H54 (cell line): ENCODE measurements at places on chromosomes 12 and 14.

GRCh38 chr12:96361074-96361473, 39.2 kb downstream of the CDK17 start:
- no peak for DNase-seq

DNA sequence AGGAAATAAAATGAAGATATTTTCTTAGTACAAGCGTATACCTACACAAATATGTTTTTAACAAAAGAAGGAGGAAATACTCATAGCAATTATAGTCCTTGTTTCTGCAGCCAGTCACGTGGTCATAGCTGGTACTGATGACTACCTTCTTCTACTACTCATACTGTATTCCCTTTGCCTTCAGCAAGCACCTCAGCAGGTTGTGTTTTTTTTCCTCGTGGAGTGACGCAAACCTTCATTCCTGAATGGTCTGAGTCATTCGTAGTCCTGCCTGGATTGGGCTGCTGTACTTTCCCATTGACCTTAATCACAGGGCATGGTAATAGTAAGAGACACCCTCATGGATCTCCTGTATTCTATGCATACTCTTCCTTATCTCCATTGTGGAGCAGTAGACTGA, 25.7 kb upstream of the SLC16A7 start:
- DNase-seq, result no peak

- DNase-seq, result no peak
Observed at GRCh38 chr12:113253532-113254285, 32.4 kb downstream of the TPCN1 start.

- no peak for DNase-seq
Observed at GRCh38 chr14:74085828-74086227, 1.1 kb downstream of the LIN52 start.

- DNase-seq, result peak; percentile 54
Observed at GRCh38 chr12:14257734-14258574, 107.5 kb upstream of the ATF7IP start.

DNA sequence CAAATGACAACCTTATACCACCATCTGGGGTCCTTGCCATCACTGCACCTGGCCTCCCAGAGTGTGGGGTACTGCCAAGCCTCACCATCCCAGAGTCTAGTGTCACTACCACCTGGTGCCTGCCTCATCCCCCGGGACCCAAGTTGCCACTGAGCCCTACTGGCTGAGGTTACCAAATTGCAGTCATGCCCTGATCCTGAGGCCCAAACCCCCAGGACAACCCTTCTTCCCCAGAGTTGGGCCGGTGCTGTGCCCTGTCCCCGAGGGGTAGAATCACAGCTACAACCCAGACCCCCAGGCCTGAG, 8.4 kb upstream of the SFSWAP start:
- DNase-seq, result no peak

DNA sequence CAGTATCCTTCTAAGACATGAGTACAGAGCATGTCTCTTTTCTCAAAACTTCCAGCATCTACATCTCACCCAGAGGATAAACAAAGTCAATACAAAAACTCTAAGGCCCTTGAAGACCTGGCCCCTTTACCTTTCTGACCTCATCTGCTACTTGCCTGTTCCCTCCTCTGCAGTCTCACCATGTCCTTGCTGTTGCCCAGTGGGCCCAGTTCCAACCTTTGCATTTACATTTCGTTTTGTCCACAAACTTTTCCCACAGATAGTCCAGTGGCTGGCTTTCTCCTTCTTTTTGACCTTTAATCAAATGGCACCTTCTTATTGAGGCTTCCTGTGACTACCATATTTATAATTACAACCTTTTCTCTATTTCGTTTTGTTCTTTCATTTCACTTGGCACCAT, 1.6 kb downstream of the IRAK4 start:
- no peak for DNase-seq

DNA sequence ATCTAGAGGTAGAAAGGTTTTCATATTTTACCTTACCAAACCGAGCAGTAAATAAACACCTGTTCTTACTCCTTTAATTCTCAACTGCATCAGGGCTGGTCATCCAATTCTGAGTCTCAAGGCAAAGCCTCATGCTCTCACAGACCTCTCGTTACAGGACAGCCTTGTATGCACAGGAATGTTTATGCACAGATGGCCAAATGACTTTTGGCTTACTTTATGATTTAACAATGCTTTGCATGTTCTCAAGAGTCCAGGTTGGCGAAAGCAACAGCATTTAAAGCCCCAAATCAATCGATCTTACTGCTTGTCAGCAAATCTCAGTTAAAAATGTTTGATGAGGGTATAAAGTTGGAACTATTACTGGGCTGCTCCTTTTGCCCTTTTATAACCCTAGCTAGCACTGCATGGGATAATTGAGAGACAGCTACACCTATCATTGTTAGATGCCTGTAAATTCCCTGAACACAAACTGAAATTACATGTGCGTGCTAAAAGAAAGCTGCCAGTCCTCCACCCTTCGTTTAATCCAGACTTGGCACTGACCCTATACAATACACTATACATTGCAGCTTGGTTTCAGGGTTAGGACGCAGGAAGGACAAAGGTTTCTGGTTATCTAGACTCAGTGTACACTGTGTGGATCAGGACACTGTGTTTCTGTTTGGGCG, 63.6 kb downstream of the TMCC3 start:
- DNase-seq, result no peak

DNA sequence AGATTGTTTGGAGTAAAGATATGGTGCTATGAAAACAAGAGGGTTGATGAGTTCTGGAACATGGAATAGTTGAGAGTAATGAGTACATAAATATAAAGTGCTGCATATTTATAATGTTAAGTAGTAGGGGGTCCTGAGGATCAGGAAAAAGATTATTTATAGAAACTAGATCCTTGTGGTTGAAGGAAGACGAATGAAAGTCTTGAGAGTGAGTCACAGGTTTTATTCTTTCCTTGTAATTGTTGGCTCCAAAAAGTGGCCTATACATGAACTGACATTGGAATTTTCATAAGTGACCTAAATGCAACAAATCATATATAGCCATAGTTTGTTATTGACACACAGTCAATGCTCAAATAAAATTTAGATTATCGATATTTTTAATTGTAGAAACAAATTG, 440.4 kb upstream of the PRICKLE1 start:
- no peak for DNase-seq

DNA sequence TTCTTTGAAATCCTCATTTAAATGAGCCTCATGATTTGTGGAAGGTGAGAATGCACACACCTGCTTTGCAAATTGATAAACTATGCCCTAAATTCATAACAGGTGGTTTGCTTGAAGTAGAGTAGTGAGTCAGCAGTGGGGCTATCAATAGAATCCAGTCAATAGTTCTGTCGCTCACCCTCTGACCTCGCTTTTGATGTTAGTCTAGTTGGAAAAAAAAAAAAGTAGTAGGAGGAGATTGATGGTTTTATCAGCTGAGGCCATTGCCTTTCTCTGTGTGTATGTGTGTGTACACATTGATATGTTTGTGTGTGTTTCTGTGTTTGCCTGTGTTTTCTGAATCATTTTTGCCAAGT, 267.3 kb downstream of the SNAPC1 start:
- DNase-seq, result no peak

- no peak for DNase-seq
Observed at GRCh38 chr14:52032204-52032801, 36.6 kb downstream of the NID2 start.

DNA sequence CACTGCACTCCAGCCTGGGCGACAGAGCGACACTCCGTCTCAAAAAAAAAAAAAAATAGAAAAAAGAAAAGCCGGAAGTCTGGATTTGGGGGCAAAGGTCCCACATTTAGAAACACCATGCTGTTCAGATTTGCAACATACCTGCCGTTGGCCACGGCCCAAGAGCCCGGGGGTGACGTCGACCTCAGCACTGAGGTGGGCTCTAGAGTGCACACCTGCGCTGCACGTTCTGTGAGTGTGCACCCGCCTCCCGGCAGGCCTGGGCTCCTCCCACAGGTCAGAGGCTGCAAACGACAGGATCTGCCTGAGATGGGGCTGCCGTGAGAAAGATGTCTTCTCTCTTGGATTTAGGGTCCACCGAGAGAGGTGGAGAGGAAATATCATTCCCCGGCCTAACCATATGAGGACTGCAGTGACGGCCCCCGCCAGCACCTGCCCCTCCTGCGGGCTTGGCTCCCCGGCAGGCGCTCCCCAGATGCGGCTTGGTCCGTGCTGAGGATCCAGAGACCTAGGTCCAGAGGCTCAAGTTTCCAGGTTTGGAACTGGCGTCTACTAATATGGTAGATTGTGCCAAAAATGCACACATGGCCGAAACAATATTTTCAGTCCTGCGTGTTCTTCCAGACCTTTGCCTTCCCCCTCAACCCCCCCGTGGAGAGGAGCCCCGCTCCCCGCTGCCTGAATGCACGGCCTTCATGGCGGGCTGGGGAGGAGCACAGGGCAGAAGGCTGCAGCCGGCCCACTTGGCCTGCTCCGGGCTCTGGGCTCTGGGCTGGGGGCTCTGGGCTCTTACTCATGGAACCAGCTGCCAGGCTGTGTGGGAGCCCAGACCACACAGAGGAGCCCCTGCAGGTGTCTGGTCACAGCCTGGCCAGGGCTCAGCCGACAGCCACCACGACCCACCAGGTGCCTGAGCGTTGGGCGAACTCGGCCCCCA, 58.8 kb upstream of the FBRSL1 start:
- no peak for DNase-seq

- DNase-seq, result no peak
Observed at GRCh38 chr14:65044596-65044959, 57.7 kb downstream of the MAX start.

DNA sequence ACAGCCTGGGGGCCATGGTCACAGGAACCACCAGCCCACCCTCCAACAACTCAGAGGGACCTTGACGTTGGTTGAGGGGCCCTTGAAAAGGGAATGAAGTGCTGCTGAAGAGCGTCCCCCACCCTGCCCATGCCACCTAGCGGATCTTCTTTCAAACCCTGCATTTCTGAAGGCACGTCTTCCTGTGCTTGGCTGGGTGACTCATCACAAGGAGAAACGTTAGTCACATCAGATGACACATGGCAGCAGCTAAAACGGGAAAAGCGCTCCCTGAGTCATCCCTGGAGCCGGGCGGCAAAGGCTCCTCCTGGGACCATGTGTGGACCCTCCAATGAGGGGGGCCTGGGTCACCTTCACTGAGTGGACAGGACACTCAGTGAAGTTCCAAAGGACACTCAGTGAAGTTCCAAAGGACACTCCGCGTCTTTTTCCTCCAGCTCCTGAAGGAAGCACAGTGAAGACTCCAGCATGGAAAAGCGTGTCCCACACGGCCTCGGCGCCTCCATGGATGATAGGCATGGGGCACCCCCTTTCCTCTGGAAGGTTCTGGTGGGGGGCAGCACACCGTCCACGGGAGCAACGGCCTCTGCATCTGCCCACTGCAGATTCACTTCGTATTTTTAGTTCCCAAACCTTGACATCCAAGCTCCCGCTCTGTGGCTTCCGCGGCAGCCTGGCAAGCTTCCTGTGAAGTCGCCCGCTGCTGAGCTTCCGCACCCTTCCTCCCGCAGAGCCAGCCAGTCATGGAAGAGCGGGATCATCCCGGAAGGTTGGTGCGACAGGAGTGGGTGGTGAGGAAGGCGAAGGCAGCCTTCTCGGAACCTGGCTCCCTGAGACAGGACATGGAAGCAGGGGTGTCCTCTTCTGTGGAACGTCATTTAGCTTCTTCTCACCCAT, 383.4 kb downstream of the VRK1 start:
- DNase-seq, result peak; percentile 69

- DNase-seq, result no peak
Observed at GRCh38 chr12:57227315-57228115, 2.0 kb upstream of the SHMT2 start.

DNA sequence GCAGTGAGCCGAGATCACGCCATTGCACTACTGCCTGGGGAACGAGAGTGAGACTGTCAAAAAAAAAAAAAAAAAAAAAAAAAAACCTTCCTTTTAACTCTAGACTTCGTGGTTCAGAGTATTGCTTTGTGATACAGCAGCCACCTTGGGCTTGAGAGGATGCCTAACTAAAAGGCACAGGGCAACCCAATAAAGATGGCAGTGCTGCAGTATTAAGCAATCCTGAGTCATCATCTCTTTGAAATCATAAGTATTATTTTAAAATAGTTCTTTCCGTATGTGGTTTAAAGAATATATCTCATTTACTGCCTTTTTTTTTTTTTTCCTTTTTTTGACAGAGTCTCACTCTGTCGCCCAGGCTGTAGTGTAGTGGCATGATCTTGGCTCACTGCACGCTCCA, 116.1 kb downstream of the PLEKHA5 start:
- no peak for DNase-seq

DNA sequence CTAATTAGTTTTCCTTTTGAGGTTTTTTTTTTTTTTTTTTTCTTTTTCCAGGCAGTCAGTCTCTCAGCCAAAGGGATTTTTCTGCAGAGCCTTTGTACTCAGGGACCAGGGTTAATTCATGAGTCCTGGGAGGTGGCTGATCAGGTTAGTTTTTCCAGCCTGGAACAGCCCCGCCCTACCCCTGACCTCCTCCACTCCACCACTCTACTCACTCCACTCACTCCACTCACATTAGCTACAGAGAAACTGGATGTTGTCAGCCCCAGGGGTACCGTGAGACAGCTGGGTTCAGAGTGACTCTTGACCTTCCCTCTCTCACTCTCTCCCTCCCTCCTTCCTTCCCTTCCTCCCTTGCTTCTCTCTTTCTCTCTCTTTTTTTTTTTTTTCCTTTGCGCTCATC, 161.0 kb downstream of the CRADD start:
- DNase-seq, result no peak

GRCh38 chr12:77049767-77050353, 15.5 kb downstream of the E2F7 start:
- no peak for DNase-seq

- DNase-seq, result no peak
Observed at GRCh38 chr14:76752744-76753143, 8.5 kb upstream of the VASH1 start.

GRCh38 chr12:108468196-108468968, 46.7 kb upstream of the FICD start:
- peak; percentile 17 for DNase-seq

- DNase-seq, result no peak
Observed at GRCh38 chr14:73003681-73004080, 23.2 kb downstream of the ZFYVE1 start.

- no peak for DNase-seq
Observed at GRCh38 chr14:65070471-65070976, 31.8 kb downstream of the MAX start.

GRCh38 chr12:26150736-26151450, 26.1 kb upstream of the BHLHE41 start:
- DNase-seq, result no peak

DNA sequence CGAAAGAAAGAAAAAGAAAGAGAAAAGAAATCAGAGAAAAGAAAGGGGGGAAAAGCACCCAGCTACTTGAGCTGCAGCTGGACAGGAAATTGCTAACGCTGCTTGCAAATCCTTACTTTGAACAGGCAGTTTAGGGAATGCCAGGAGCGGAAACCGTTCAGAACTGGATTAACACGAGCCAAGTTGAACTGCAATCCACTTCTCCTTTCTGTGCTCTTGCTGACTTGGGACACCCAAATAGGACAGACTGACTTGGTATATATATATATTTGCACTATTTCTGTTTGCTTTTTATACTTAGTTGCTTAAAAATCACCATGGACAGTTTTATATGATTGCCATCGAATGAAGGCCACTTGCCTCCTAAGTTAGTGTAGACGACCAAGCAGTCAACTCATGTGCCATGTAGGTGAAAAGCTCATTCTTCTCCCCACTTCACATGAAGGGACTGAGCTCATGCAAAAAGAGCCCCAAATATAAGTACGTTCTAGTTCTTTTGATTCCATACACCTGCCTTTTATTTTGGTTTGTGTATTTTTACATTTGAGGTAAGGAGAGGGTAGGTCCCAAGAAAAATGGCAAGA, 5.5 kb downstream of the DUSP6 start:
- no peak for DNase-seq

GRCh38 chr14:83825843-83826242, 1704.1 kb upstream of the FLRT2 start:
- no peak for DNase-seq

- DNase-seq, result no peak
Observed at GRCh38 chr12:2841056-2841650, 6.3 kb upstream of the NRIP2 start.
